ENCODE measurements at places on chromosomes 6 and 20.
A peak's percentile ranks its signal among the peaks of the same experiment; 100 is the strongest.

GRCh38 chr6:69704916-69705315 lies 91.9 kb downstream of the LMBRD1 start:
- no peak for DNase-seq

DNA sequence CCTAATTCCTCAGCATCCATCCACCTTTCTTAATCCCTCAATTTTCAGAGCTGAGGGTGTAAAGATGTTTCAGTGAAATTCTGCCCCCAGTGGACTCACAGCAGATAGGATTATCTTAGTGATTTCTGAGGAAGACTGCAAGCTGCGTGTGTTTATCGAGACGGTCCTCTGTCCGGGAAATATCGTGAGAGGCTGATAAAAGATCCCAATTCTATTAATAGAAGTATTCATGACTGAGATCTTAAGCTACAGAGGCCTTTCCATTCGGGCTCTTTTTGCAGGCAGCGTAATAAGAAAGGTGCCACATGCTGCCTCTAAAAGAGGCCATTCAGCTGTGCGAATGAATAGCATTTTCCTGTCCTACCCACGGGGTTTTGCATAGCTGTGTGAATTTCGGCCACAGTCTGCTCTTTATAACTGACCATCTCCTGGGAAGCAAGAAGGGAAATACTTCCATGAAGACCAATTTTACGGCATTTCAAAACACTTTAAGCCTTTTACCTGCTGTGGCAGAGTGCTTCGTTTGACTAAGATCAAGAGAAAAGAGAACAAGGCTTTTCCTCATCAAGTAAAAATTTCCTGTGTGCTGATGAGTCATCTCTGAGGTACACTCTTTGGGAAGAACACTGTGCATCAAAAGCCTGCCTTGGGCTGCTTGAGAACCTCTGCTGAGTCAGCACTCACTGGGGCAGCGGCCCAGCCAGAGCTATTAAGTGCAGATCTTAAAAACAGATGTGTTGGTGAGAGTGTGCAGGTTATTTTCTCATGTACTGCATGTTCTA lies 208.8 kb downstream of the ARHGAP18 start:
- peak; percentile 37 for DNase-seq

DNA sequence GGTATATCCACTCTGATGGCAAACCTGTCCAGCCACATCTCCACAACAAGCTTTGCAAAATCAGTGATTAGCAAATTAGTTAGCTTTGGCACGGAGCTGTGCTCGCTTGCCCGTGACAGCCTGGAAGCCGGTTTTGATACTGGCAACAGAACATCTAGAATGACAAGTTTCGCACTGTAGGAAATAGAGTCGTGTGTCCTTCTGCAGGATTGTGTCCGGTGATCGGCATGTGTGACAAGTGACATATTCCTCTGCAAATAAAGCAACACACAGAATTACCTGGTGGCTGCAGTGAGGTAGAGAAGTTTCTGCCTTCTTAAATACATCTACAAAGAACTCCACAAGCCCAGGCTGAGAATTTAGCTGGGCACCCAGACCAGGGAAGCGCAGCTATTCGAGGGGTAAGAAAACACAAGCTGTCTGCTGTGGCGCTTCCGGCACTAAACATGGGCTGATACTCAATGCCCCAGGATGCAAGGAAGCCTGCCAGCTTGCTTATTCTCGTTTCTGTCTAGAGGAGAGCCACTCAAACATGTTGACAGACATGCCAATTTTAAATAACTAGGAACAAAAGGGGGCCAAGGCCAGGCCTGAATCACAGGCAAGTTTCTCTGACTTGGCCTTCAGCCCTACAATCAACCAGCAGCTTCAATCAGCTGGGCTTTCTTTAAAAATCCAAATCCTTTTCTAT lies 22.2 kb downstream of the EIF2S2 start:
- no peak for DNase-seq

GRCh38 chr20:25221592-25222460 lies 26.1 kb upstream of the PYGB start:
- no peak for DNase-seq

DNA sequence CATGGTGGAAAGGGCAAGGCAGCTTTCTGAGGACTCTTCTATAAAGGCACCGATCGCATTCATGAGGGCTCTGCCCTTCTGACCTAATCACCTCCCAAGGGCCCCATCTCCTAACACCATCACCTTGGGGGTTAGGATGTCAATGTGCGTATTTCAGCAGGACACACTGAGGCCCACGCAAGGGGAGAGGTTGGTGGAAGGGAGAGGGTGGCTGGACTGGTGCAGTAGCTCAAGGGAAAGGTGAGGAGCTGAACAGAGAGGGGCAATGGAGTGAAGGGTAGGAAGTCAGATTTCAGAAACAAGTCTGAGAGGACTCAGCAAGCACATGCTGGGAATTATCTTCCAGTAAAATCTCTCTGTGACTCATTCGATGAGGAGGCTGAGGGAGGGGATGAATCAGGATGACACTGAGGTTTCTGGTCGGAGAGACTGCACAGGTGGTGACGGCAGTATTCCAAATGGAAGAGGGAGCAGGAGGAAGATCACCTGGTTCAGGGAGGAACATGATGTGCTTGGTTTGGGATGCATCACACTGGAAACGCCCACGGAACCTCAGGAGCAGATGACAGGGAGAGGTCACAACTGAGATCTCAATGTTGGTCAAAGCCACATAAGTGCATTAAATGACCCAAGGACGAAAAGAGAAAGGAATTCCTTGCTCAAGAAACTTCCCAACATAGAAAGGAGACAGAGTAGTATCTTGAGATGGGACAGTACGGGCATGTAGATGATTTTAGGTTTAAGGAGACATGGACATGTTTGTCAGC lies 67.1 kb downstream of the TFAP2A start:
- DNase-seq, result no peak

- DNase-seq, result no peak
Observed at GRCh38 chr6:73610444-73611275, 43.1 kb downstream of the SLC17A5 start.

DNA sequence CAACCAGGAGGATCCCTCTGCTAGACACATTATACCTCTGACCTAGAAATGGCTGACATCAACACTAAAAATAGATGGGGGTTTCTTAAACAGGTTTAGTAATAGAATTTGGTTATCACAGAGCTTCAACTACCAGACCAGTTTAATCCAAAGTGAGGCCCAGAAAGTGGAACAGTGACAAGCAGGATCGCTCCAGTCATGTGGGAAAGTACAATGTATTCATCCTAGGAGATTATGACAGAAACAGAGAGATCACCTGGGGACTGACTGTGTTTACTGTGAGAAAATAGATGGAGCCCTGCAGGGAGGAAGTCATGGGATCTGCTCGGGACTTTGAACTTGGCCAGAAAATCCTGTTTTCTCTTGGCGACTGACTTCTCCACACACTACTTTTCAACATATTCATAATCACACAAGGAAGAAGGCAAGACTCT lies 238.7 kb upstream of the SOX4 start:
- no peak for DNase-seq

DNA sequence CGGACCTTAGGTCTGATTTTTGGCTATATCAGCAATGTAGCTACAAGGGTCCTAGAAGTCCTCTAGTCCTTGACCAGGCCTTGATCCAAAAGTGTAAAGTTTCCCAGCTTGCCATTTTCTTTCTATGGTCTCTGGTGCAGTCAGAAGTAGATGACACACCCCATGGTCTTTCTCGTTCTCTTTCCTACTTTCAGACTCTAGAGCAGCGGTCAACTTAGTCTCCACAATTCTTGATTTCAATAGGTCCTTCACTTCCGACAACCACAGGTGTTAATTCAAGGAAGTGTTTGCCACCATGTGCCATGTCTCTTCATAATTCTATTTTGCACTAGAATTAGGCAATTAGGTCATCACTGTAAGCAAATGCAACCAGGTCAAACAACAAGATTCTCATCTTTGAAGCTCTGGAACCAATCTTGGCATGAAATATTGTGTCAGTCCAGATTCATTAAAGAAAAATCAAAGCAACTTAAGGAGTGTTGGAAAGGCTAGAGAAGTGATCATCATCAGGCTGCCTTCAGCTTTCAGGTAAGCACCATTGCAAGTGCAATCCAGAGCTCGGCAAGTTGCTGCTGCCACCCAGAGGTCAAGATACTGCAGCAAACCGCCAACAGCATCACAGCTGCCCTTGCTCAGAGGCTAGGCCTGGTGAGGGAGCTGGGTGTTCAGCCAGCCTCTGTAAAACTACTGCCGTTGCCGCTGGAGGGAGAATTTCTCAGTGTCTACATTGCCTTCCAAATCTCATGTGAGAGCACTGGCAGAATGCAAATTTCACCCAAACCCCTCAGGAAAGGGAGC lies 5.6 kb upstream of the SYNE1 start:
- DNase-seq, result peak; percentile 39

DNA sequence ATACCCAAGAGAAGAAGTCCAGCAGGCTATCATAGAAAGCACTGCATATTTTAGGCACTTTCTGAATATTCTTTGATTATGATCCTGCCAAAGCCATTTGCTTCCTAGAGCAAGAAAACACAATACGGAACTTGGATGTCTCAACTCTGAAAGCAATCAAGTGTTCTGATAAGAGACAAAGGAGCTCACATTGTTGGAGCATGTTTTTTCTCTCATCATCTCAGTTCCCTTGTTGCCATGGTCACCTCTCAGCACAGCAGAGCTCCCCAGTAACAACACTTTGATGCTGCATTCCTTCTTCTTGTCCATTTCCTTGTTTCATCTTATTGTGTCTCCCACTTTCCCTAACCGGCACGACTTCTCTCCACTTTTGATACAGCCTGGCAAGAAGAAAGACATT lies 168.7 kb upstream of the FUT9 start:
- no peak for DNase-seq

DNA sequence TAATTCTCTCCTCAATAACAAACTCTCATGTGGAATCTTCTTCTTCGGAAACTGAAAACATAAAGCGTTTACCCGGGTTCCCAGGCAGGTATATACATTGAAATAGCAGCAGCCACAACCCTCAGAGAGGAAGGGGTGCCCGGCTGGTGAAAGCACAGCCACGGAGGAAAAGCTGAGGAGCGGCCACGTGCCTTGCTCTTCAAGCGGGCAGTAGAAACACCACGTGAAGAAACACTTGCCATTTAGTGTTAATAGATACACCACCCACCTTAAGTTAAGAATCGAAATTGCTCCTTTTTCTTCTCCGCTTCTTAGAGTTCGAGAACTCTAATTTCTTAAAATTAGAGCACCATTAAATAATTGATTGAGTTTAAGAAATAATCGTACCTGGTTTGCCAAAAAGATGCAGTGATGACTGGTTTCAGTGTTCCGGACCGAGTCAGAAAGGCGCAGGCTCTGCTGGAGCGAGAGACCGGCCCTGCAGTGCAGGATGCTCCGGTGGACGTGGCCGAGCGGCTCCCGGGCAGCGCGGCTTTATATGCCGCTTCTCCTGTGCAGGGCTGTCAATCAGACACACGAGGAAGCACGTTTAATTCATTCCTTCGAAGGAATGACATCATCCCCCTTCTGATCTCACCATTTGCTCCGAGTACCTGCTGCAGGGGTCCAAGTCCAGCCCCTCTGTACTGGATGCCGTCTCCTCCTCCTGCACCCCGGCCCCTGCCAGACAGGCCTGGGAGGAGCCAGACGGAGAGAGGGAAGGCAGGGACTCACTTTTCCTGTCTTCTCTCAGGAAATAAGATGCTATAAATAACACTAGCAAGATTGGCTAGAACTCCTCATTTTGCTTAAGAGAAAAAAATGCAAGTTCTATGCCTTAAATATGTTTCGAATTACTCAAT lies at the start of gene THBS2:
Gene THBS2, minus strand, starts transcription at position 510 of the 902 bp plus-strand sequence. CDS start 3,062 bp downstream, outside the sequence.
- DNase-seq, result no peak

GRCh38 chr6:54112151-54112650 lies 958 bp downstream of the MLIP start:
- DNase-seq, result no peak

GRCh38 chr6:168605964-168606363 lies 165.0 kb downstream of the SMOC2 start:
- DNase-seq, result no peak

GRCh38 chr20:51928931-51929330 lies 126.6 kb upstream of the SALL4 start:
- DNase-seq, result no peak

GRCh38 chr20:32972181-32973076 lies 31.8 kb downstream of the SUN5 start:
- DNase-seq, result peak; percentile 85

DNA sequence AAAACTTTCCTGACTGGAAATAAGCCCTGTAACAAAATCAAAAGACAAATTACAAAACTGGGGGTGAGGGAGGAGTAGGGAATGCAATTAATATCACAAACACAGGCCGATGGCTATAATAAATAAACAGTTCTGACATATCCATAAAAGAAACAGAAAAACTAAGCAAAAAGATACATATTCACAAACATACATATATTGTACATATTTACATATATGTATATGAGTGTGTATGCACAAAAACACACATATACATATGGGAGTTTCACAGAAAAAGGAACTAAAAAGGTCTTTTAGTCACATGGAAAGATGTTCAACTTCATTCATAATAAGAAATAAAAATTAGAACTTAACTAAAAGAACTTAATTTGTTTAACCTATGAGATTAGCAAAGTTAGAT lies 292.7 kb downstream of the TFAP2A start:
- DNase-seq, result no peak

- DNase-seq, result no peak
Observed at GRCh38 chr20:19885939-19886660, 128.0 kb downstream of the RIN2 start.

DNA sequence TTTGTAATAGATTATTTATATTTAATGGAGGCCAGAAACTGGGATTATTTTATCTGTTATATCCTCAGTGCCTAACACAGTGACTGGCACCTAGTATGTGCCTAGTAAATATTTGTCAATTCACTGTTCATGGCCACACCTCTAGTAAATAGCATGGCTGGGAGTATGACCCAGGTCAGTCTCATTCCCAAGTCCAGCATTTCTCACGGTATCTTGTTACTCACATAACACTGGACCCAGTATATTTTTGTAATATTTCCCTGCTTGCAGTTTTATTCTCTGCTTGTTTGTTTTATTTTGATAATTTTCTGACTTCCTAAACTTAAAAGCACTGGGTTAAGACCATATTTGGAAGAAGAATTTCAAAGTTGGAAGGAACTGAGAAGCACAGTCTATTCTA lies 47.7 kb downstream of the CTNNBL1 start:
- no peak for DNase-seq

DNA sequence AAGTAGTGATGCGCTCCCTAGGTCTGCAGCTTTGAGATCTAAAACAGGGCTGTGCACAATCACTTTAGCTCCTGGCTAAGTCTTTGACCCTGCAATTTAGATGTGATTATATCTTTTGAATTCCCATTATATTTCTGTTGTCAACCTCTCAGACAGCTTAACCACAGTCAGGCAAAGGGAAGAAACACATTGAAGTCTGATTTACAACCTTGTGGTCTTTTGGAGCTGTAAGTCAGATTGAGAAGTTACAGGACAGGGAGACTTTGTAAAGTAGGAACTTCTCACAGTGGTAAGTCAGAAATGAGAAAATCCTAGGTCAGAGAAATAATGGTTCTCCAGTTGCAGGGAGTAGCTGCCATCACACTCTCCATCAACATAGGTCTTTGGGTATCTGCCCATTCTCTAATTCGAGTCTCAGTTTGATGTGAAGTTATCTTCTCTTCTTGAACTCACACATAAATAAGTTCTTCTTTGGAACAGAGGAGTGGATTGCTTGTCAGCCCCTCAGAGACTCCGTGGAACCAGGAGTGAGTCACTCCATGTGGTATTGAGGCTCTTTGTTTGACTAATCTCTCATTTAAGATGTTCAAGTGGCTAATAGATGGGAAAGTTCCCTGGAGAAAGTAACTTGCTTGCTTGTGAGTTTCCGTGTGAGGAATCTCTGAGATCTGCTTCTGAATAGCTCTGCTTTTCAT lies 35.0 kb upstream of the SGK1 start:
- DNase-seq, result peak; percentile 51

All from activated CD4-positive, alpha-beta T cell treated with anti-CD3 and anti-CD28 coated beads for 48 hours (primary cell).